ENCODE measurements at places on chromosomes 5 and 9.

- no peak for DNase-seq
Measured at GRCh38 chr9:116055536-116055935, 98.1 kb upstream of the PAPPA start.

- DNase-seq: no peak
Measured at GRCh38 chr9:131884222-131884621, 144.3 kb upstream of the RAPGEF1 start.

DNA sequence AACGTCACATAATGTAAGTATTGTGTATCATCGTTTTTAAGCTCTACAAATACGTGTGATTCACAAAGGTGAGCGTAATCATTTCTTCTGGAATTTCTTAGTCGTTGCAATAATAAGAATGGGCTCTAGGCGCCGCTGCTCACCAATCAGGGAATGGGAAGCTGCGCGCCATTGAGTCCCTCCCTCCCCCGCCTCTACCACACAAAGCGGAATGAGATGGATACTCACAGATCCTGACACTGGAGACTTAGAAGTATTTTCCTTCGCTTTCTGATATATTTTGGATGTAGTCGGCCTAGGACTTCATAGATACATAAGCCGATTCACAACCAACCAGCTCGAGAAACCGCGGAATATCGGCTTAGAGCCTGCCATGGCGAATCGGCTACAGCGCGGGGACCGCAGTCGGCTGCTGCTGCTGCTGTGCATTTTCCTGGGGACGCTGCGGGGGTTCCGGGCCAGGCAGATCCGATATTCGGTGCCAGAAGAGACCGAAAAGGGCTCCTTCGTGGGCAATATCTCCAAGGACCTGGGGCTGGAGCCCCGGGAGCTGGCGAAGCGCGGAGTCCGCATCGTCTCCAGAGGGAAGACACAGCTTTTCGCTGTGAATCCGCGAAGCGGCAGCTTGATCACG is at the start of gene PCDHGA11:
Gene PCDHGA11 (plus strand): TSS at position 197 of the 634 bp plus-strand sequence. CDS start 177 bp downstream, at position 374.
- DNase-seq: peak; percentile 44

- DNase-seq: no peak
Measured at GRCh38 chr9:80811003-80811402, 878.3 kb downstream of the TLE1 start.

GRCh38 chr9:21266733-21267484 is 27.1 kb upstream of the IFNA14 start:
- no peak for DNase-seq
